ENCODE measurements at places on chromosomes 12 and 14.
A peak's percentile ranks its signal among the peaks of the same experiment; 100 is the strongest.

DNA sequence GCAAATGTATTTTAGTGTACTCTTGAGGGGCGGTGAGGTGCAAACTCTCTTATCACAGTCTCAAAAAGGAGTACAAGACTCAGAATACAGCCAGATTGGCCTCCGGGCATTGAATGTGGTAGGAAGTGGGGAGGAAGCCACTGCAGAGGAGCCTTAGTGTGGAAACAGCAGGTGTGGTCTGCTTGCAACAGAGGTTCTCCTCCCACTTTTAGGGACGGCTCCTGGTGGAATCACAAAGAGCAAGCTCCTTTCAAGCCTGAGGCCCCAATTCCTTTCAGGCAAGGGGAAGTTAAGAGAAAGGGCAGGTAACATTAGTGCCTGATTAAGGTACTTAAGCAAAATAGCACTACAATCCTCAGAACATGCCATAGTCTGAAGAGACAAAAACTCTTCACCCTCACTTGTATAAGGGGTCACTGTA lies 23.7 kb upstream of the SLC2A3 start:
- DNase-seq: peak; percentile 42

- DNase-seq: no peak
These were observed 257.0 kb downstream of the IPO8 start for GRCh38 chr12:30438601-30439041.

DNA sequence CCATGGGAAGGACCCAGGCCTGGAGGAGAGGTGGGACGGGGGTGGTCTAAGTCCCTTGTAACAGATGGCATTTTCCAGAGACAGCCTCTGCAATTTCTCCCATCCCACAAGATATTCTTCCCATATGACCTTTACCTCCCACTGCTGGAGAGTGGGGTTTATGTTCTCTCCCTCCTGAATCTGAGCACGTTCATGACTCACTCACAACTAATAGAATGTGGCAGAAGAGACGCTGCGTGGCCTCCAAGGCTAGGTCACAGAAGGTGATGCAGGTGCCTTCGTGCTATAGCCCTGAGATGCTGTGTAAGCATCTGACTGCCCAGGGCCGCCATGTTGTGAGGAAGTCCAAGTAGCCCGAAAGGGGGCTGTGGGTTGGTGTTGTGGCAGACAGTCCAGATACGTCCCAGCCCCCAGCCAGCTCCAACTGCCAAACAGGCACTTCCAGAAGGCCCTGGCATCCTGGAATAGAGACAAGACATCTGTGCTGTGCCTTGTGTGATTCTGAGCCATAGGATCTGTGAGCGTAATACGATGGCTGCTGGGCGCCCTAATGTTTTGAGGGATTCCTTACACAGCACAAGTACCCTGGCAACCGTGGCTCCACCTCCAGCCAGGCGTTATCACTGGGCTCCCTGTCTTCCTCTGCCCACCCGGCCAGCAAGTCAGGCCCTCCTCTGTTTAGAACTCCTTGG lies 56.1 kb upstream of the NCOR2 start:
- DNase-seq: no peak

DNA sequence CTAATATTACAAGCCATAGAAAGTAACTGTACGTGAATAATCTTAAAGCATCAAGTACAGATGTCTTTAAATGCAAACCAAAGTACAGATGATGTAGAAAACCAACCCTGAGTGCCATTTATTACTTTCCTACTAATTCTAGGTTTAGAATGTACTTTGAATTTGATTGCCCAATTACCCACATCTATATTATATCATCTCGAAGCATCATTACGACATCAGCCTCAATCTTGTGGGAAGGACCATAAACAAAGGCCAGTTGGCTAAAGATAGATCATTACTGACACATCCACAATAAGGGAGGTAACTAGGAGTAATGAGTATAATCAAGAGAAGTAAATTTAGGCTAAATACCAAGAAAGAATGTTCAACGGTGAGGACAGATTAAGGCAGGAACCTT lies 478.9 kb downstream of the BCAT1 start:
- DNase-seq: no peak

- DNase-seq: no peak
These were observed 96.1 kb downstream of the IPO8 start for GRCh38 chr12:30599608-30600007.

- DNase-seq: no peak
These were observed 140.1 kb upstream of the TSPAN8 start for GRCh38 chr12:71297930-71298329.

DNA sequence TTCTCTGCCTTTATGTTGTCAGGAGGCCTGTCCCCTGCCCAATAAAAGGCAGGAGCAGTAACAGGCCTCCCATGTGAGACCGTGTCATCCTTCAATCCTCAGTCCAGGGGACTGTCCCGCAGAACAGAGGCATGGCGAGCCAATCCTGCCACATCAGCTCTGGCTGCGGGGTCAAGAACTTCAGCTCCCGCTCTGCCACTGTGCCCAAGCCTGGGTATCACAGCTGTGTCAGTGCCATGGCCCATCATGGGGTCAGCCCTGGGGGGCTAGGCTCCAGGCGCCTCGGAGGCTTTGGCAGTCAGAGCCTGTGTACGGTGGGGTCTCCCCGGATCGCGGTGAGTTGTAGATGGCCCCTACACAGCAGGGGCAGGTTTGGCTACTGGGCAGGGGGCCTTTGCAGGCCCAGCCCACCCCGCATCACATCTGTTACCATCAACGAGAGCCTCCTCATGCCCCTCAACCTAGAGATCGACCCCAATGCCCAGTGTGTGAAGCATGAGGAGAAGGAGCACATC lies 19.9 kb upstream of the KRT83 start:
- no peak for DNase-seq

GRCh38 chr12:2250797-2251196 lies 198.0 kb downstream of the CACNA1C start:
- no peak for DNase-seq

DNA sequence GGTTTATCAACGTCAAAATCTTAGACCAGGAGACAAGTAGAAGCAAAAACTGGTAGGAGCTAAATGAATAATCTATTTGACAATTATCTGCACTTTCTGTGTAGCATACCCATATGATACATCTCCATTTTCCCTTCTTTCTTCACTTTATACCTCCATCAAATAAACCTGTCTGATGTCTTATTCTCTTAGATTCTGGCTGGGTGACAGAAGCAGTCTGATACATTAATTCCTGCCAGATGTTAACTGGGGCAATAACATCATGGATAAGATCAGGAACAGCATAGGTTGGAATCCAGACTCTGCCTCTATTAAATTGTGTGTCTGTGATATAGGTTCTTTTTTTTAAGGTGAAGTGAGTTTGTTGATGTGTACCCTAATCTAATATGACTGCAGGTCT lies 11.7 kb upstream of the RERG start:
- DNase-seq: no peak

GRCh38 chr14:61476754-61477410 lies 155.5 kb downstream of the PRKCH start:
- no peak for DNase-seq

DNA sequence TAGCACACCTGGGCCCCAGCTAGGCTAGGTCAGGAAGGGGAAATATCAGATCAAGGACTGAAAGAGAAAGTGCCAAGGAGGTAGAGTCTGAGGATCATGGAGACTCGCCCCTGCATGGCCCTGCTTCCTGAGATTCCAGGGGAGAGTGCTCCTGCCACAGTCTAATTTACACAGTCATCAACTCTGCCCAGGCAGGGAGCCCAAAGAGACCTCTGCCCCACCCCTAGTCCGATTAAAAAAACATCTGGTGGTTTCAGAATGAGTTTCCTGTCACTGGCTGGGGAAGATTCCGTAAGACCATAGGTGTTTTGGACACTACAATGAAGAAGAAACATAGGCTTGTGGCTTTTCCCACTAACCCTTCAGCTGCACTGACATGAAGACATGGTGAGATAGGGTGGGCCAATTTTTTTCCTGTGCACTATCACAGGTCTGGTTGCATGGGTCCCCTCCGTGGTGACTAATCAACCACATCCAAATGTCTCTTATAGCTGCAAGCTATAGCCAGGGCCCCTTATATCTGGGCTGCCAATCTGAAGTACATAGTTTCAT lies 31.5 kb upstream of the GZMB start:
- DNase-seq: peak; percentile 41

- DNase-seq: no peak
These were observed 59.0 kb upstream of the STXBP6 start for GRCh38 chr14:25108959-25109358.

- DNase-seq: no peak
These were observed 274.5 kb upstream of the LRIG3 start for GRCh38 chr12:59194794-59195193.

DNA sequence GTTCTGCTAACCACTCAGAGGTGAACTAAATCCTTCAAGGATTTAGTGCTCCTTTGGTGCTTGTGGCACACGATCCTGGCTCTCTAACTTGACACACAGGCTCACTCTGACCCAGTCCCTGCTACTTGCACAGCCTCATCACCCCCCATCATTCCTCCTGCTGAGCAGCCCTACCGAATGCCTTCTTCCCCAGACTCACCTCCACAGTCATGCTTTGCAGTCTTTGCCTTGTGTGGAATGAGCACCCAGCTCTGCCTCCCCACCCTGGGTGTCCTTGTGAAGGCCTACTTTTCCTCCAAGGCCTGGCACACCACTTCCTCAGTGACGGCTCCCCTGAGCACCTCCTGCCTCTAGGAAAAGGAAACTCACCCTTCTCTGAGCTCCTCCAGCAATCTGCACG lies 7.9 kb upstream of the TINF2 start:
- no peak for DNase-seq

- DNase-seq: no peak
These were observed 80.9 kb downstream of the PTPRB start for GRCh38 chr12:70556179-70556869.

GRCh38 chr12:106841510-106842302 lies 67.2 kb downstream of the RIC8B start:
- DNase-seq: no peak

DNA sequence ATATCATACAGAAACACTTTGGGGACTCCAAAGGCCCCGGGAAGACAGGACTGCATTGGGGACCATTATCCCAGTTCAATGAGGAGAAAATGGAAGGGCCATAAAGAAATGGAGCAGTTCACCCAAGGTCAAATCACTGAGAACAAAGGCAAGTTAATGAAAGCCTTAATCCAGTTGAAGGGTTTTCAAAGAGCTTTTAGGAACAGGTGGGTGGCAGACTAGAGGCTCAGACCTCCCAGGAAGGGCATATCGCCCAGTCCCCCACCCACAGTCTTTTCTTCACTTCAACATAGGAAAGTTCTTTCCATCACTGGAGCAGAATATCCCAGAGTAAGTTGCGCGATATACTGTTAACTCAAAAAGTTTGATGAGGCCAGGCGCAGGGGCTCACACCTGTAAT lies 136.1 kb upstream of the CCND2 start:
- DNase-seq: no peak

GRCh38 chr12:114481200-114481535 lies 75.2 kb upstream of the TBX5 start:
- no peak for DNase-seq

All from natural killer cell (primary cell).